ENCODE measurements at places on chromosomes 16 and 17. TPM values are rescaled to one million over a fixed set of nuclear protein-coding genes. Genes with fewer than 3 reads are reported as not detected.

The TEN1 gene
- 18.1 TPM for total RNA-seq

The TP53TG3D gene
- not detected for total RNA-seq

The CTRB2 gene
- total RNA-seq: not detected

The TBC1D3C gene
- total RNA-seq: not detected

The CBFA2T3 gene
- total RNA-seq: 0.08 TPM

The TLCD1 gene
- total RNA-seq: 2.2 TPM

The LYZL6 gene
- not detected for total RNA-seq

The ATP6V0D1 gene
- total RNA-seq: 56.5 TPM

The OR4D1 gene
- total RNA-seq: 0.91 TPM

The LAT gene
- total RNA-seq: 333 TPM

The ZSCAN10 gene
- total RNA-seq: 0.24 TPM

The TMED6 gene
- total RNA-seq: 2.3 TPM

The PTGES3L gene
- 0.38 TPM for total RNA-seq

The KRT27 gene
- not detected for total RNA-seq

The SCGB1C2 gene
- not detected for total RNA-seq

The RBBP6 gene
- 62.7 TPM for total RNA-seq

The DHRS7C gene
- not detected for total RNA-seq

The DNAI2 gene
- total RNA-seq: 1.4 TPM

The CD79B gene
- 38.2 TPM for total RNA-seq

The ITGAL gene
- 559 TPM for total RNA-seq

The KRTAP4-9 gene
- total RNA-seq: not detected

The TP53TG3B gene
- not detected for total RNA-seq

The MLKL gene
- 24.9 TPM for total RNA-seq

The OTOA gene
- 0.07 TPM for total RNA-seq

The SLC2A4 gene
- not detected for total RNA-seq

The TBC1D3D gene
- 0.22 TPM for total RNA-seq

The VAT1L gene
- total RNA-seq: not detected

The KRT28 gene
- not detected for total RNA-seq

The NOG gene
- total RNA-seq: 1.6 TPM

The RDM1 gene
- total RNA-seq: 10.5 TPM

The SLC16A6 gene
- total RNA-seq: 3.7 TPM

The WNT3 gene
- total RNA-seq: not detected

The C16orf92 gene
- not detected for total RNA-seq

The SLC6A2 gene
- total RNA-seq: not detected

The PIPOX gene
- total RNA-seq: 0.96 TPM

The ODAD4 gene
- total RNA-seq: 0.89 TPM

The CANT1 gene
- total RNA-seq: 59.9 TPM

The CDH1 gene
- not detected for total RNA-seq

The KCNJ18 gene
- not detected for total RNA-seq

The NUP93 gene
- total RNA-seq: 65.1 TPM

The TMIGD1 gene
- total RNA-seq: not detected

The CD300E gene
- total RNA-seq: not detected

The STH gene
- total RNA-seq: not detected

The DYNLL2 gene
- 29.6 TPM for total RNA-seq

The OTOP3 gene
- total RNA-seq: not detected

The MFSD6L gene
- total RNA-seq: 0.55 TPM

The SNX20 gene
- 75.0 TPM for total RNA-seq

The MYO15A gene
- 0.55 TPM for total RNA-seq

The KRTAP1-1 gene
- total RNA-seq: not detected

The SNRNP25 gene
- 34.8 TPM for total RNA-seq

The CDC6 gene
- 54.5 TPM for total RNA-seq

The GNGT2 gene
- total RNA-seq: 13.6 TPM

The RAB37 gene
- 48.1 TPM for total RNA-seq

The HP gene
- total RNA-seq: not detected

Measured in activated naive CD4-positive, alpha-beta T cell treated with anti-CD3 and anti-CD28 coated beads, Interleukin-2, amount 10 ng/mL, durations not matched to agents 5 hours and 36 hours (primary cell).